Thyroid gland (tissue), 4 donors: ENCODE measurements at places on chromosomes 16 and 17. TPM values are rescaled to one million over a fixed set of nuclear protein-coding genes. Genes with fewer than 3 reads are reported as not detected.

DNA sequence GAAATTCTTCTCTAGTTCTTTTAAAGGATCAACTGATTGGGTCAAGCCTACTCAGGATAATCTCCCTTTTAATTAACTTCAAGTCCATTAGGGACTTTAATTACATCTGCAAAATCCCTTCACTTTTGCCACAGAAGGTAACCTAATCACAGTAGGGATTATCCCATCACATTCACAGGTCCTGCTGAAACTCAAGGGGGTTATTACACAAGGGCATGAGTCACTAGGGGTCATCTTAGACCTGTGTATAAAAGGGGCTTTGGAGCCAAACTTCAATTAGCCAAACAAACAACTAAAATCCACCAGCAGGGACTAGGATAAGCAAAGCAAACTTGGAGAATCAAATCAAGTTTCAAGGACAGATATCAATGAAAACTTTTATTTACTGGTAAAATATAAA, 19.4 kb downstream of the CIAPIN1 start:
- peaks cover 27% of the 10 kb centered on the region for H3K36me3 ChIP-seq
- no peaks in the 10 kb centered on the region for H3K27me3 ChIP-seq
- H3K27ac ChIP-seq: no peak overlapping the region
- DNase-seq: no peak

DNA sequence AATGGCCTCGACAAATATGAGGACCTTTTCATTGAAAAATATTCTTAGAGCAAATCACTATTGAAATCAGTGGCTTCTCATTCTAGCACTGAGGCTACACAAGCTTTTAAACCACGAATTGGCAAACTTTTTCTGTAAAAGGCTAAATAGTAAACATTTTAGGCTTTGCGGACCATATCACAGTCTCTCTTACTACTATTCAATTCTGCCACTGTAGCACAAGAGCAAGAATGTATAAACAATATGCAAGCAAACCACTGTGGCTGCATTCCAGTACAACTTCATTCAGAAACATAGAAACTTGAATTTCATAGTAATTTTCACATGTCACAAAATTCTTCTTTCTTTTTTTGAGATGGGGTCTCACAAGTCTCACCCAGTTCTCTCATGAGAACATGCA, 49.1 kb downstream of the PHLPP2 start:
- H3K4me3 ChIP-seq: no peak overlapping the region
- DNase-seq: no peak
- no peaks in the 10 kb centered on the region for H3K4me1 ChIP-seq
- no peaks in the 10 kb centered on the region for H3K27me3 ChIP-seq

The MPV17L gene
- total RNA-seq: 20.8 TPM

The KCNAB3 gene
- total RNA-seq: 2.1 TPM

GRCh38 chr16:10552281-10552680, 28.1 kb downstream of the EMP2 start:
- H3K4me1 ChIP-seq: peaks cover 3% of the 10 kb centered on the region
- DNase-seq: no peak
- H3K36me3 ChIP-seq: peaks cover 2% of the 10 kb centered on the region

DNA sequence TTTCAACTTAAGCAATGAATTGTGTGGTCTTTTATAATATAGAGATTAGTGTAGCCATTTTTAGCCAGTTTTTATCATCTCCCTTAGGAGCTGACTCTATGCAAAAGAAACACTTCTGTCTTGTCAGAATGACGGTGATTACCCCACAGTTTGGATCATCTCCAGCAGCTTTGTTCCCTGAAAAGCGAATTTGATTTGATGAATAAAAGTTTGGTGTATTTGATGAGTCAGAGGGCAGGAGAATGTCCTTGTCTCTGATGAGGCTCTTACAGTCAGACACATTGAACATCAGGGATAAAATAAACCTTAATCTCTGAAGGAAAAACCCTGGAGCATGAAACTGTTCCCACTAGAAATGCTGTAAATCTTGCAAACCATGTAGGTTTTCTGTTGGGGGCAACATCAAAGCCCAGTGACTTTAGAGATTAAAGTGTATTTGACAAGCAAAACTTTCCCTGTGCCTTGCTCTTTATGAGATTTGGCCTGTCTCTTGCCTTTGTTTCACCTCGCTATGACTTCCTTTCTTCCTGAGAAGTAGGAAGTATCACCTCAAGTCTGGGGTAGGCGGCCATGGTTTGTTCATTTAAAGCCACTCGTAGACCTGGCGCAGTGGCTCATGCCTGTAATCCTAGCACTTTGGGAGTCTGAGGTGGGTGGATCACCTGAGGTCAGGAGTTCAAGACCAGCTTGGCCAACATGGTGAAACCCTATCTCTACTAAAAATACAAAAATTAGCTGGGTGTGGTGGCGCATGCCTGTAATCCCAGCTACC, 209.3 kb downstream of the FTO start:
- peaks cover 65% of the 10 kb centered on the region for H3K4me1 ChIP-seq
- H3K27ac ChIP-seq: peak overlapping the region; percentile 26
- H3K36me3 ChIP-seq: no peaks in the 10 kb centered on the region
- no peak overlapping the region for H3K4me3 ChIP-seq
- peak; percentile 12 for DNase-seq

The XAF1 gene
- 34.1 TPM for total RNA-seq

The QPRT gene
- 3.1 TPM for total RNA-seq

The GAS2L2 gene
- total RNA-seq: not detected

- no peak overlapping the region for H3K4me3 ChIP-seq
- H3K36me3 ChIP-seq: no peaks in the 10 kb centered on the region
Measured at GRCh38 chr16:17747081-17747756, 276.5 kb upstream of the XYLT1 start.

DNA sequence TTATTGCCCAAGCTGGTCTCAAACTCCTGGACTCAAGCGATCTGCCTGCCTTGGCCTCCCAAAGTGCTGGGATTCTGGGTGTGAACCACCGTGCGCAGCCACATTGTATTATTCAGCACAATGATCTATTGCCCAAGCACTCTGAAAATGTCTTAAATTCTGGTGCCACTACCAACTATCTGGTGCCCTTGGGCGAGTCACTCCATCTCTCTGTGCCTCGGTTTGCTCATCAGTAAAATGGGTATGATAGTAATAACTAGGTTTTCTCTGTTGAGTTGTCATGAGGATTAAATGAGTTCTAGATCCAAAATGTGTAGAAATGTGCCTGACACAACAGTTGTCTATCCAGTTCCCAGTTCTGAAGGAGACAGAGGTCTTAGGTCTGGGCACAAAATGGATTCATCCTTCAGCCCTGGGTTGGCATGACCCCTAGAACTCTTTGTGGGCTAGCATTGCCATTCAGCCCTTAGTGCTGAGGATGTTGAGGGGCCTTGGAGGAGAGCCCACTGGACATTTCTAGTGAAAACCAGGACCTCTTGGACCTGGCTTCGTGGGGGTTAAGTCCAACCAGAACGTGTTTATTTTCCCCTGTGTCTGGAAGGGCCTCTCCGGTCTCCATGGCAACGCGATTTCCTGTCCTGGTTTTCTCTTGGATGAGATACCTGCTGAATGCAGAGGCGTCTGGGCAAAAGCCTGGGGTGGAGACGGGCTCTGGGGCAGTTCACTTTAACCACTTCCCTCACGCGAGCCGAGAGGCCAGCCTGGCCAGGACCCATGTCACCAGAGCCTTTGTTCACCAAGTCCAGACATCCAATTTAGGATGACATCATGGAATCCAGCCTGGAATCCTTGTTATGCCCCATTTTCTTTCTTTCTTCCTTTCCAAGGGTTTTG, 43.7 kb upstream of the TNRC6A start:
- H3K4me3 ChIP-seq: no peak overlapping the region
- no peaks in the 10 kb centered on the region for H3K36me3 ChIP-seq
- no peak overlapping the region for H3K27ac ChIP-seq
- H3K27me3 ChIP-seq: no peaks in the 10 kb centered on the region
- peak; percentile 42 for DNase-seq
- H3K4me1 ChIP-seq: no peaks in the 10 kb centered on the region
